Stimulated activated CD4-positive, alpha-beta T cell treated with anti-CD3 and anti-CD28 coated beads, Interleukin-1b, Interleukin-23, amount 100 ng/mL, for 4 hours (primary cell): ENCODE measurements at places on chromosomes 5 and 9.

DNA sequence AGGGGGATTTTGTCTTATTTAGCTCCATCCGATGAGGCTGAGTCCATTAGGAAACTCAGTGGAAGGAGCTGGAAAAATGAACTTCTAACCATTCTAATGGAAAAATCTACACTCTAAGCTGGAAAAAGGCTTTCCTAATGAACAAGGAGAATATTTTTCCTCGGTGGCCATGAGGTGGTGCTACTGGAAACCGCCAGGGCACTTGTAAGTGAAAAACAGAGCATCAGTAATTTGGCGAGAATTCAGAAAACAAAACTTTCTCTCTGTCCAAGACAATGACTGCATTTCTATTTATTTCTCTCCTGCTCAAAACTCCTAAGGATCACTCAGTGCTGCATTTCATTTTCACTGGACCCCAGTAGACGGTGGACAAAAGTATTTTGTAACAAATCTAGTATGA, 237.6 kb downstream of the TENT4A start:
- no peak for DNase-seq

DNA sequence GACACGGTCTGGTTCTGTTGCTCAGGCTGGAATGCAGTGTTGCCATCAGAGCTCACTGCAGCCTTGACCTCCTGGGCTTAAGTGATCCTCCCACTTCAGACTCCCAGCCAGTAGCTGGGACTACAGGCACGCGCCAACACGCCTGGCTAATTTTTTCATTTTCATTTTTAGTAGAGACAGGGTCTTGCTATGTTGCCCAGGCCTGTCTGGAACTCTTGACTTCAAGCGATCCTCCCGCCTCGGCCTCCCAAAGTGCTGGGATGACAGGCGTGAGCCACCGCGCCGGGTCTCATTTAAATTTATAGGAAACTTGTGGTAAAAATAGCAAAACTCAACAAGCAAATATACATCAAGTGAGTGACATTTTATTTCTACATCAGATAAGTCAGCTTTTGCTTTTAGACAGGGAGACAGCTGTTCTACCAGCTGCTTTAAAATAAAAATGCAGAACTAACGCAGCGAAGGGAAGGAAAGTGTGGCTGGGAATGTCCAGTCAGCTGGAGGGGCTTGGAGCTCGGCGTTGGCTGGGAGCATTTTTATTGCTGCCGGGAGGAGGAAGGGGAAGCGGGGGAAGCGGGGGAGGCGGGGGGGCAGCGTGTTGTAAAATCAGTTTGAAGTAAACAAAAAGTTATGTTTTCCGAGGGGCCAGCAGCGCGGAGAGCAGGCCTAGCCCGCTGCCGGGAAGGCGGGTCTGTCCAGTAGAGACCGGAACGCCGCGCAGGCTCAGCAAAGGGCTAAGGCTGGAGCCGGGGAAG, 707 bp upstream of the ZFYVE16 start:
- no peak for DNase-seq

- DNase-seq = no peak
Measured at GRCh38 chr5:163772241-163772640, 266.8 kb downstream of the MAT2B start.

- no peak for DNase-seq
Measured at GRCh38 chr5:87946271-87946670, 322.4 kb downstream of the TMEM161B start.

DNA sequence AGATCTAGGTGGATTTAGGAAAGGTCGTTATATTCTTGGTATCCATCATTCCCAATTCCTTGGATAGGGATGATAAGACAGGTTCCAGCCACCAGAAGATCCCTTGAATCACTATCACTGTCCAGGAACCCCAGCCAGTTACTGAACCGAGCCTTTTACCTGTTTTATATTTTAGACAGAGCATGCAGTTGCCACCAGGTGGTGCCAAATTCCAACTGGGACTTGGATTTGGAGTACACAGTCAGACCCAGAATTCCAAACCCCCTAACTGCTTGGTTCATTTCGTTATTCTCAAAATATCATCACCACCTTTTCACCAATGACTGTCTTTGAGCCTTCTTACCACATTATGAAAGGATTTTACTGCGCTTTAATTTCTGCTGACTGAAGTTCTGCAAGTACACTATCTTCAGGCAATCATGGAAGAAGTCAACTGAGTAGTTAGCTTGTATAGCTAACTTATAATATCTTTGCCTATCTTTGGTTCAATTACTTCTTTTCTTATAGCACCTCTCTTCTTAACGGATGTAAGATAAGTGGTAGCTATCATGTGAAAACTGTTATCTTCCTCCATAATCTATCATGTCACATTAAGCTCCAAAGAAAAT, 191.8 kb downstream of the PRR16 start:
- no peak for DNase-seq

DNA sequence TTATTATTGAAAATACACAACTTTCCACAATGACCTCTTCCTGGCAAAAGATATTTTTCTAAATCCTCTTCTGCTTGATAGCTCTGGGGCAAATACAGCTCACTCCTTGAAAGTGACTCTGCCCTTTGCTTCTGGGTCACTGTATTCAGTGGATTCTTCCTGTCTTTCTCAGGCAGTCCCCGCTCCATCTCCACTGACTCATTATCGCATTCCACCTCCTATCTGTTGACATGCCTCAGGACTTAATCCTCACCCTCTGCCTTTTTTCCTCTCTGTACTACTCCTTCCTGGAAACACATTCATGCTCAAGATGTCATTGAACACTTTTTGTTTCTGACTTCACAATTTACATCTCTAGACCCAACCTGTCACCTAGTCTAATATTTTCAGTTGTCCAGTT, 8.4 kb upstream of the RGS7BP start:
- DNase-seq = no peak

DNA sequence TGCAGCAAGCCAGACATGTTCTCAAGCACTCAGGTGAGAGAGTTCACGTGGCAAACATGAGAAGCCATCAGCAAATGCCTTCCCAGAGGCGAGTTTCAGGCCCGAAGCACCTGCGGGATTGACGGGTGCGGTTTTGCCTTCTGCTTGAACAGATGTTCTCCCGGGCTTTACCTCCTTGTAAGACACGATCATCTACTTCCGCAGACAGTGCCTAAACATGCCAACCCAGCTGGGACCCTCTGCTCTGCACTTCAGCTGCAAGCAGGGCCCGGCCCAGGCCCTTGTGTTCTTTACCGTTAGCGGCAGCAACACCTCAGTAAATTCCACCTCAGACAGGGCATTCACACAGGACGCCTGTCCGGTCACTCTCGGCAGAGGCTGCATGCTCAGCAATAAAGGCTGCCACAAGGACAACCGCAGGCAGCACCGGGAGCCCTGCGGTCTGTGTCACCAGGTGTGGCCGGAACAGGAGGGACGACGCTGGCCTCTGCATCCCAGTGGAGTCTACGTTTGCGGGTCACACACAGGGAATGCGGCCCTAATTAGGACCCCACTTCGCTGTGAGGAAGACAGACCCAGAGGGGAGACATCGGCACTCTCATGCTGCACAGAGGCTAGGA, 139.6 kb downstream of the ROR2 start:
- DNase-seq = no peak

DNA sequence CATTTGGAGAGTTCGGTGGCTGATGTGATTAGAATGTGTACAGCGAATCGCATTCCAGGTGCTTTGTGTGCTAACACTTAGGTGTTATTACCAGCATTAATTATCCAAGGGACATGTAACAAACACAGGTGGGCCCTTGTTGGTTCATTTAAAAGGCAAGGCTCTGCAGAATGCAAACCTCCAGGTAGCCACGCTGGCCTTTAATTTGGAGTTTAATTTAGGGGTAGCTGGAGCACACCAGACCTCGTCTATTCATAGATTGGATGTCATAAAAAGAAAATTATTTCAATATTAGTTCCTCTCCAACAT, 191.1 kb downstream of the MAT2B start:
- DNase-seq = no peak

- no peak for DNase-seq
Measured at GRCh38 chr9:138100711-138101350, 223.2 kb downstream of the CACNA1B start.

DNA sequence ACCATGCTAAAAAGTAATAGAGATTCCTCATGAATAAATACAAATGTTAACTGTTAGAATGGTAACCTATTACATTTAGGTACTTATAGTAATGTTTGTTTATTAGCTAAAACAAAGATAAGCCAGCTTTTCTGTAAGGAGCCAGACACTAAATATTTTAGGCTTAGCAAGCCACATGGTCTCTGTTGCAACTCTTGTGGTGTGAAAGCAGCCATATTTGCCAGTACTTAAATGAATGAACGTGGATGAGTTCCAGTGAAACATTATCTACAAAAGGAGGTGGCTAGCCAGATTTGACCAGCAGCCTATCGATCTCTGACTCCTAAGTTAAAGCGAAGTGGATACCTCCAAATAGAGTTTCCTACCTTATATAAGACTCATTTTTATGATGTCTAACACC, 331.6 kb downstream of the CDH12 start:
- DNase-seq = no peak
